ENCODE measurements at places on chromosomes 4 and X.

GRCh38 chr4:45621971-45622370 is 501.9 kb downstream of the GABRG1 start:
- no peak for DNase-seq

GRCh38 chr4:170014359-170015011 is 11.7 kb downstream of the MFAP3L start:
- DNase-seq, result no peak

DNA sequence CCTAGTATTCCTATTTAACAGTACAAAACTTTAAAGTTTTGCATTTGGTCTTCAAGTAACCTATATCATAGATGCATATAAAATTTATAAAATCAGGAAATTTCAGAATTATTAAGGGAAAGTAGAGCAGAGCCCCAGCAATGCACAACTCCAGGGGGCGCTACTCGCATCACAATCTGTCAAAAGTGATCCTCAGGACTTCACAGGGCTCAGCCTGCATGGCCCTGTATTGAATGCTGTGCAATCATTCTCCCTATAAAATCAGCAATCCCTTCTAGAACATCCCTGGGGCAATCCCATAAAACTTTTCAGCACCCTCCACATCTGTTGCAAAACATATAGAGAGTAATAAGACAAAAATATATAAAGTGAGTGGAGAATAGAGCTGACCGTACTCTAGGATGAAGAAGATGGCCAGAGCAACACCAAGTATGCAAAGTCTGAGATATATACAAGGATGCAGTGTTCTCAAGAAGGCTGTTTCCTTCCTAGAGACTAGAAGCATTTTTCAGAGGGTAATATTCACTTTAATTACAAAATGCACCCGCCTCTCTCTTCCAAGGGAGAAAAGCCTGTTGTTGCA is 12.5 kb upstream of the PPARGC1A start:
- no peak for DNase-seq

DNA sequence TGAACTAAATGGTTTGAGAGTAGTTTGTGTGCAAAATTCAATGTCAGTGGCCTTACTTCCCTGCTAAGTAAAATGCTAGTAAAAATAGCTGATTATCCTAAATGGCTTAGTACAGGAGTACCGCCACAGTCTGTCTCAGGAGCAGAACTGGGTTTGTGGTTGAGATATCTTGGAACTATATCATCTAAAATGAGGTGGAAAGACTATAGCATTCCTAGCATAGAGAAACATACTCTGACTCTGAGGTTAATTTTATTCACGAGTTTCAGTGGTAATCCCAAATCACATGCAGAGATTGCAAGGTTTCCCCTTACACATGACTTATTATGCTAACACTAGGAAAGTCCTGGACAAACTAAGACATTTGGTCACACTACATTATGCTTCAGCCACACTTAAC is 70.4 kb downstream of the OR13H1 start:
- no peak for DNase-seq

GRCh38 chrX:136880003-136880451 is 498 bp downstream of the RBMX start:
- DNase-seq, result peak; percentile 4

- no peak for DNase-seq
Measured at GRCh38 chr4:1868293-1868692, 2.9 kb upstream of the NSD2 start.

DNA sequence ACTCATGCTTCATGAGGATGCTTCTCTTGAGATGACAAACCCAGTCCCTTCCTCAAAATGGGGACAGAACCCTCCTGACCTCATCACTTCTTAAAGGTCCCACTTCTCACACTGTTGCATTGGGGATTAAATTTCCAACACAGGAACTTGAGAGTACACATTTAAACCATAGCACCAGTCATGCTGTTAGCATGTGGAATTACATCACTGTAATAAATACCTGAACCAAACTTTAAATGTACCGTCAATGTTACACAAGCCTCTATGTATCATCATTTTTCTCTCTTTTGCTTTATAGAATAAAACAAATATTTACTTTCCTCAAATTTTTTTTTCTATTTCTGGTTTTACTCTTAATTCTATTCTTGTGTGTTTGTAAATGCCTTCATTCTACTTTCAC is 448.2 kb downstream of the CCSER1 start:
- DNase-seq, result no peak

DNA sequence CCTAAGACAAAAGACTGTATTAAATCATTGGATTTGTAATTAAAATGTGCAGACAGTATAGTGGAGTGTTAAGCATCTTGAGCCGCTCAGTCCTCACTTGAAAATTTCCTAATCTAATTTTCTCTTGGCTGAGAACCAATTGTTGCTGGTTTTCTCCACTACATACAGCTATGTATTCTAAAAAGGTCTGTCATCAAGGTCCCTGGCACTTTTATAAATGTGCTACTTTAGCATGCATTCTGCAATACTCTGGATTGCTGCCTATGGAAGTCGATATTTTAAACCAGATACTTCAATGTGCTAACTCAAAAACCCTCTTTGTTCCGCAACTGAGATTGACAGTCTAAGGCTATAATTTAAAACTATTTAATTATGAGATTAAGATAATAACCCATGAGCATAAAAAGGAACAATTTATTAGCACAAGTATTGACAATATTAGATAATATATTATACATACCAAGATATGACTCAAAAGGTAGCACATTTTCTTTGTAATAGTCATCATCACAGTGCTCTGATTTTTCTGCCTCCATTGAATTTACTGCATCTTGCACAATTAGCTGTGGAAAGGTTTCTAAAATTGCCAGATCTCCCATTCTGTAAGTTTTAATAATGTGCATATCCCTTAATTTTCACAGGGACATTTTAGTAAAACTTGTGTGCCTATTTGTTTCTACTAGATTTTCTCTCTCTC is 815.1 kb downstream of the ADGRL3 start:
- no peak for DNase-seq

- DNase-seq, result no peak
Measured at GRCh38 chr4:116632269-116632668, 453.1 kb downstream of the TRAM1L1 start.

GRCh38 chr4:155759372-155760252 is 791 bp downstream of the GUCY1B1 start:
- DNase-seq, result peak; percentile 1

DNA sequence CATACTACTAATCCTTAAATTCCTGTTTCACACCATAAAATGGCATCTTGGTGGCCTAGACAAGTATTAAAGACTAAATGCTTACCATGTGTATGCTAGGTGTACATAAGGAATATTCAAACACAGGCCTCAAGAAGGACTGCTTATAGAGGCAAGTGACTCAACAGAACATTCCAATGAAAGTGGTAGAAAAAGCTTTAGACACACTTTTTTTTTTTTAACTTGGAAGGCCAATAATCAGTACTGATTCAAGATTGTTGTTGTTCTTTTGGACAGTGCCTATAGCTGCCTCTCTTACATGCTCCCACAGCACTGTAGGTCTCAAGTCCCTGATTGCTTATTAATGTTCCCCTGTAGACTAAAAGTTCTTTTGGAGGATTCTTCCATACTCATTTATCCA is 77.6 kb downstream of the FBXL5 start:
- DNase-seq, result no peak

DNA sequence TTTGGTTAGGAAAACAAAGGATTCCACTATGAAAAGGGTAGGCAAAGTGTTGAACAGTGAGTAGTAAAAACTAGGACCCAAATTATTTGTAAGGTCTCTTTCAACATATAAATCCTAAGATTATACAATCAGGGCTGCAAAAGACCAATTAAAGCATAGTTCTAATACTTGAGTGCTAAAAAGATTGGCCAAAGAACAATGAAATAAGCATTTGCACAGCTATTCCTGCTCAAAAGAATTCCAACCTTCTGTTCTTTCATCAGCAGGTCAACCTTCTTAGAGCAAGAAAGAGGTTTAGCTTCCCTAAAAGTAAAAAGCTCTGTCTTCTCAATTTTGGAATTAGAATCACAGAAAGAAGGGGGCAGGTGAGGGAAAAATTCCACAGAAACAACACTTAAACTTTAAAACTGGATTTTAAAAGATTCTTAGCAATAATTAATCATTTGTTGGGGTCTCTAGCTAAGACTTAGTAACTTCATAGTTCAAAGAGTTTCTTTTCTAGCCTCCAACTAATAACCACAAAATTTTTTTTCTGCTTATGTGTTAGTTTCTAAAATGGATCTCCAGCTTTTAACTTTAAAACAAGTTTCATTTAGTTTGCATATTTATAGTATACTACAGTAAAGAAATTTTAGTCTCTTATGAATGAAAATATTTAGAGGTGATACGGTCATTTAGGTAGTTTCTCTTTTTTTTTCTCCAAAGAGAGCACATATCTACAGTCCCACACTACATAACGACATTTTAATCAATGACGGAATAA is 16.3 kb downstream of the TSPAN5 start:
- no peak for DNase-seq

- DNase-seq, result no peak
Measured at GRCh38 chr4:74873545-74874301, 59.2 kb upstream of the PARM1 start.

All from stimulated activated CD8-positive, alpha-beta memory T cell treated with anti-CD3 and anti-CD28 coated beads, Interleukin-4, amount 100 ng/mL, for 24 hours (primary cell).